ENCODE measurements at places on chromosomes 6 and 20. TPM values are rescaled to one million over a fixed set of nuclear protein-coding genes. Genes with fewer than 3 reads are reported as not detected.

DNA sequence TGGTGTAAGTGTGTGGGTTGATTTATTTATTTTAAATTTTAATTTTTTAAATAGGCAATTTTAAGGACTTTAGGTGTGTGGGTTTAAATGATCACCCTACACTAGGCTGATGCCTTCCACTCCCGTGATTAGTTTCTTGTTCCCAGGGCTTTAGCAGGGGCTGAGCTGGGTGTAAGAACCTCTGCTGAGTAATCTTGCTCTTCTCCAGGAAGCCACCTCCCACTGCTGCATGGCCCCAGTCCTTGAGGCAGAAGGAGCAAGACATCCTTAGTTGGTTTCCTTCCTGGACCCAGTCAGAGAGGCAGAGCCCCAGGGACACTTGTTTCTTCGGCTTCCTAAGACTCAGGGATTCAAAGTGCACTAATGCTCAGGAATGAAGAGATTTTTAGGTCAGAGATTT, 19.8 kb upstream of the CDC5L start:
- H3K27me3 ChIP-seq: peaks cover 5% of the 10 kb centered on the region
- no peak overlapping the region for H3K27ac ChIP-seq
- H3K36me3 ChIP-seq: no peaks in the 10 kb centered on the region

DNA sequence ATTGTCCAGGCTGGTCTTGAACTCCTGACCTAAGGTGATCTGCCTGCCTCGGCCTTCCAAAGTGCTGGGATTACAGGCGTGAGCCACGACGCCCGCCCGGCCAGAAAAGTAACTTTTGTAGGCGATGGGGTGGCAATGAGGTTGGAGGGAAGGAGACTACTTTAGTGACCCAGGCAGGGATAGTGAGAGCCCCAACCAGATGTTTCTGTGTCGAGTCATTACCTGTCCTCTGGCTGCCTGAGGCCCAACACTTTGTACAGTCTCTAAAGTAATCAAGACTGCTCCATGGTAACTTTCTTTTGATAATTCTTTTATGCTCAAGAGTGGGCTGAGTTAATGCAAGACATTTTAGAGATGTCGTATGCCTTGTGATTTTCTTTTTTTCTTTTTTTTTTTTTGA, 6.8 kb downstream of the SASH1 start:
- no peaks in the 10 kb centered on the region for H3K27me3 ChIP-seq
- no peaks in the 10 kb centered on the region for H3K4me1 ChIP-seq
- H3K27ac ChIP-seq: no peak overlapping the region
- DNase-seq: no peak

- no peaks in the 10 kb centered on the region for H3K27me3 ChIP-seq
- H3K4me1 ChIP-seq: peaks cover 6% of the 10 kb centered on the region
- H3K27ac ChIP-seq: no peak overlapping the region
- peaks cover 3% of the 10 kb centered on the region for H3K36me3 ChIP-seq
- no peak overlapping the region for H3K4me3 ChIP-seq
Observed at GRCh38 chr6:16766043-16766536, 4.8 kb upstream of the ATXN1 start.

DNA sequence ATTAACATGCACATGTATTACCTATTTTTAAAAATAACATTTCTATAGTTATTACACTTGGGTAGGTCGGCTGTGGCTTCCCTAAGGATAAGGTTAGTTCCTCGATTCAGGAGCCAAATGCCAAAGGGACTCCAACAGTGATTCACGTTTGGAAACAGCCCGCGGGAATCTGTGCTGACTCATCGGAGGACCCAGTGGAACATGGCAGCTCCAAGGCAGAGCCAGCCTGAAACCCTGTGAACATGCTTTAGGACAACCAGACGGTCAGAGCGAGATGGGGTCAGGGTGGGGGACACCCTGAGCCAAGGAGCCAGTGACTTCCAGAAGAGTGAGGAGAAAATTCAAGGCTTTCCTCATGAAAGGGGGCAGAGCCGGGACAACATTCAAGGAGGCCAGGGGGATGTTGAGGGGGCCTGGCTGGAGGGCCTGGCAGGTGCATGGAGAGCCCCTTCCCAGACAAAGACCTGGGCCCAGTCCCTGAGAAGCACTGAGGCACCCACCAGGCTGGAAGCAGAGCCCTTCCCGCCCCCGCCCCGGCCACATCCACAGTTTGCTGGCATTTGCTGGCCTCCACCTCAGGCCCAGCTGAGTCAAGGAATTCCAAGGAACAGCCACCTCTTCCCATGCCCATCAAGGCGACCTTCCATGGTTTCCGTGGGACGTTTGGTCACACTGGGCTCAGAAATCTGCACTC, 133.2 kb downstream of the SNX5 start:
- no peaks in the 10 kb centered on the region for H3K27me3 ChIP-seq
- no peak for DNase-seq

GRCh38 chr6:128516514-128516898, 3.9 kb downstream of the PTPRK start:
- no peaks in the 10 kb centered on the region for H3K27me3 ChIP-seq
- H3K27ac ChIP-seq: peak overlapping the region; percentile 20
- H3K4me1 ChIP-seq: peaks cover 17% of the 10 kb centered on the region
- H3K36me3 ChIP-seq: no peaks in the 10 kb centered on the region

DNA sequence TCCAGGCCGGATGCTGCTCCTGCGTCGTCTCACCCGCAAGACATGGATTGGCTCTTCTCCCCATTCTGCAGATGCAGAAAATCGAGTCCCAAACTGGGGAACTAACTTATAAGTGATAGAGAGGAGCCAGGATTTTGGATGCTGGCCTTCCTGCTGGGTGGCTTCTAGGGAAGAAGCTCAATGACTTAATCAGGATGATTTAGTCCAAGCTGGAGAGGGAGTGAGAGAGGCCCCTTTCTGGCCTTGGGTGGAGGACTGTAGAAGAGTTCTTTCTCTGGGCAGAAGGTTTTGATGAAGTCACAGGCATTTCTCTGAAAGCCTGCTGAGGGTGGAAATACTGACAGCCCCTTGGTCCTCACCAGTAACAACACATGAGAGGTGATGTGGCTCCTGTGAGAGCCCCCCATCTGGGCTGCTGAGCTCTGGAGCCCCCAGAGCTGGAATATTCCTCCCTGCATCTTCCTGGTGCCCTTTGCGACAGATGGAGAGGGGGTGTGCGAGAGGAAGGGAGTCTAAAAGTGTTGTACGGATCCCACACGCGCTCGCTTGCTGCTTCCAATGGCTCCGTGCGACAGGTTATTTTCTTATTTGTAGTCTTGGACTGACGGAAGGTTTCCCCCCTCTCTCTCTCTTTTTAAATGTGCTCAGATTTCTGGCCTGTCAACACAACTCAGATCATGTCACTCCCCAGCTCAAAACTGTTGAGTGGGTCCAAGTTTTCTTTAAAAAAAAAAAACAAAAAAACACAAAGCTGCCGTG, 3.5 kb downstream of the SIRPA start:
- H3K4me1 ChIP-seq: peaks cover 16% of the 10 kb centered on the region
- H3K27ac ChIP-seq: no peak overlapping the region
- H3K4me3 ChIP-seq: no peak overlapping the region
- DNase-seq: no peak
- no peaks in the 10 kb centered on the region for H3K36me3 ChIP-seq

- peaks cover 5% of the 10 kb centered on the region for H3K4me1 ChIP-seq
- peak; percentile 59 for DNase-seq
- H3K27ac ChIP-seq: peak overlapping the region; percentile 81
- no peaks in the 10 kb centered on the region for H3K27me3 ChIP-seq
- no peak overlapping the region for H3K4me3 ChIP-seq
- H3K36me3 ChIP-seq: no peaks in the 10 kb centered on the region
Observed at GRCh38 chr20:59165891-59166709, 2.5 kb downstream of the ZNF831 start.

GRCh38 chr6:134351615-134352474, 33.9 kb upstream of the SGK1 start:
- no peaks in the 10 kb centered on the region for H3K36me3 ChIP-seq
- no peak overlapping the region for H3K4me3 ChIP-seq
- H3K27me3 ChIP-seq: no peaks in the 10 kb centered on the region

- no peak for DNase-seq
- H3K36me3 ChIP-seq: no peaks in the 10 kb centered on the region
- no peak overlapping the region for H3K4me3 ChIP-seq
- H3K4me1 ChIP-seq: no peaks in the 10 kb centered on the region
- H3K27me3 ChIP-seq: no peaks in the 10 kb centered on the region
Observed at GRCh38 chr6:79872303-79872702, 75.0 kb downstream of the ELOVL4 start.

DNA sequence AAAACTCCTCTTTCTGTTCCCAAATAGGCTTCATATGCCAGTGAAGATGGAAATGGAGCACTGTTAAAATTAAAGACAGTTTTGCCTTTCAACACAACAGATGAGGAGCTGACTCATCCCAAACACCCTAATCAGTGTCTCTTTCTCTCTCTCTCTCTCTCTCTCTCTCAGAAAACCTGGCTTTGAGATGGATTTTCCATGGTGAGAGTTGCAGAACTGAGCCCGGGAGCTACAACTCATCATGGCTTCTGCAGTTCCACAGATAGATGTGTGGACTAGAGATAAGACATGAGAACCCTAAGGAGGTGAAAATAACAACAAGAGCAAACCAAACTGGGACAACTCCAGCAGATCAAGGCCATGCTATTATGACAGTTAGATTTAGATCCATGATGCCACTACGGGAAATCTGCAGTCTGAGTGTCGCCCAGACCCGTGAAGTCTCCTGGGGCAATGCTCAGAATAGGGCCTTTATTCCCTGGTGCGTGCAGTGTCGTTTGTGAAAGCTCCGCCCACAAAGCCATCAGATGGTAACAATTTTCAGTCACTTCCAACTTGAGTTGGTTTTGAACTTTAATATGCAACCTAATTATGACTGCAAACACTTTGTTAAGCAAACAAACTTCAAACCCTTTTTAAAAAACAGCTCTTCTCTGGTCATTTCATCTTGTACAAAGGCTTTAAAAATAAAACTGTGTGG, 338.2 kb upstream of the PREP start:
- no peaks in the 10 kb centered on the region for H3K4me1 ChIP-seq
- no peaks in the 10 kb centered on the region for H3K36me3 ChIP-seq
- no peaks in the 10 kb centered on the region for H3K27me3 ChIP-seq
- no peak overlapping the region for H3K4me3 ChIP-seq

- peaks cover 10% of the 10 kb centered on the region for H3K4me1 ChIP-seq
- DNase-seq: peak; percentile 43
- no peaks in the 10 kb centered on the region for H3K27me3 ChIP-seq
- no peak overlapping the region for H3K4me3 ChIP-seq
Observed at GRCh38 chr6:150640556-150641209, 41.0 kb downstream of the PLEKHG1 start.

DNA sequence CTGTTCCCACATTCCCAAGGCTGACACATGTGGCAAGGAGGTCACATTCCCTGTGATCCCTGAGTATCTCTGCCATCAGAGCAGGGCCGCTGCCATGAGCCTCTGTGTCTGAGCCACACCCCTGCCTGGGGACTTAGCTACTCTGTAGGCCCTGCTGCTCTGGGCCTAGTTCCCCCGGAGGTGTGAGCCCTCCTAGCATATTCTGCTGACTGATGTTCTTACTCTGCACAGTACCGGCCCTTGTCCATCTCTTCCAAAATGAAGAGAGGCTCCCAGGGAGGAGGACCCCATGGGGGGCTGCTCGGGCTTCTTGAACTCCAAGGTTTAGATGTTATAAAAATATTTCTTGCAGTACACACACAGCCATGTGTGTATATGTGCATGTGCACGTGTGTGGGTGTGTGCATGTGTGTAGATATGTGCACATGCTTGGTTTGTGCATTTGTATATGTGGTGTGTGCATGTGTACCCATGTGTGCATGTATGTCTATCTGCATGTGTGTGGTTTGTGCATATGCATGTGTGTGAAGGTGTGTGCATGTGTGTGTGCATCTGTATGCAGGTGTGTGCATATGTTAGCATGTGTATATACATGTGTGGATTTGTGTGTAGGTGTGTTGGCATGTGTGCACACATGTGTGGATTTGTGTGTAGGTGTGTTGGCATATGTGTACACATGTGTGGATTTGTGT, 101.2 kb downstream of the ERMARD start:
- no peak overlapping the region for H3K27ac ChIP-seq
- DNase-seq: no peak
- no peak overlapping the region for H3K4me3 ChIP-seq
- no peaks in the 10 kb centered on the region for H3K27me3 ChIP-seq
- no peaks in the 10 kb centered on the region for H3K4me1 ChIP-seq

DNA sequence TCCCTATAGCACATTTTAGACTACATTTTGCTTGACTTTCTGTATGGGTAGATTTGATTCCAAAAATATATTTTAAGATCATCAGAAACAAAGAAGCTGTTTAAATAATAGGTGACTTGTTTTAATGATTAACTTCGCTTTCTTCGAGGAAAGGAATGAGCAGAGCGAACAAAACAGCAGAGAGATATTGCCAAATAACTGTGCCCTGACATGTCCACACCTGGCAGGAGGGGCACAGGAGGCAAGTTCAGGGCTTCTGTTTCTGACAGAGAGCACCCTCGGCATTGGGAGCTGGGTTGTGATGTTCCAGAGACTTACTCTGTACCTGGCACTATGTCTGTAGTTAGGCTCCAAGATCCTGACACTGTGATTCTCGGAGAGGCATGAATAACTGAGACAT, 155.7 kb upstream of the SASH1 start:
- no peaks in the 10 kb centered on the region for H3K4me1 ChIP-seq
- H3K27me3 ChIP-seq: no peaks in the 10 kb centered on the region
- no peak overlapping the region for H3K4me3 ChIP-seq
- H3K27ac ChIP-seq: no peak overlapping the region
- no peak for DNase-seq

- H3K4me3 ChIP-seq: no peak overlapping the region
- no peak overlapping the region for H3K27ac ChIP-seq
- no peak for DNase-seq
- no peaks in the 10 kb centered on the region for H3K27me3 ChIP-seq
- no peaks in the 10 kb centered on the region for H3K4me1 ChIP-seq
Observed at GRCh38 chr6:145668844-145669243, 66.5 kb downstream of the EPM2A start.

- H3K4me1 ChIP-seq: no peaks in the 10 kb centered on the region
- H3K4me3 ChIP-seq: no peak overlapping the region
Observed at GRCh38 chr6:108644252-108644651, 83.5 kb downstream of the FOXO3 start.

- H3K4me1 ChIP-seq: peaks cover 3% of the 10 kb centered on the region
- no peaks in the 10 kb centered on the region for H3K36me3 ChIP-seq
- no peak for DNase-seq
- H3K27me3 ChIP-seq: peaks cover 20% of the 10 kb centered on the region
Observed at GRCh38 chr6:136920216-136920615, 1.9 kb upstream of the SLC35D3 start.

DNA sequence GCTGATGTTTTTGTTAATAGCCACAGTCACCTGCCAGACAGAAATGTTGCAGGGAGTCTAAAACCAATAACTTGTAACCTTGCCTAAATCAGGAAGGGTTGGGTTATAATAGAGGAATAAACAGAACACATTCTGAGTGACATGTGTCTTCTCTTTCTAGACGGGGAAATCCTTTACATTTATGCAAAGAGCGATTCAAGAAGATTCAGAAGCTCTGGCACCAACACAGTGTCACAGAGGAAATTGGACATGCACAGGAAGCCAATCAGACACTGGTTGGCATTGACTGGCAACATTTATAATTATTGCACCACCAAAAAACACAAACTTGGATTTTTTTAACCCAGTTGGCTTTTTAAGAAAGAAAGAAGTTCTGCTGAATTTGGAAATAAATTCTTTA, 31.5 kb downstream of the PRPH2 start:
- H3K4me1 ChIP-seq: no peaks in the 10 kb centered on the region
- no peak overlapping the region for H3K4me3 ChIP-seq
- peaks cover 15% of the 10 kb centered on the region for H3K36me3 ChIP-seq

- no peaks in the 10 kb centered on the region for H3K36me3 ChIP-seq
- H3K4me3 ChIP-seq: no peak overlapping the region
- no peaks in the 10 kb centered on the region for H3K4me1 ChIP-seq
- H3K27me3 ChIP-seq: peaks cover 23% of the 10 kb centered on the region
Observed at GRCh38 chr6:169337886-169338445, 84.3 kb upstream of the THBS2 start.

The PRICKLE4 gene
- polyA plus RNA-seq: 1.7 TPM

The DOK5 gene
- polyA plus RNA-seq: 1.1 TPM

The SPAG4 gene
- polyA plus RNA-seq: 2.8 TPM

Measured in small intestine (tissue), 16 donors.